Midbrain (tissue), 1 donor: ENCODE measurements at places on chromosomes 5 and 9.

- no peak for DNase-seq
Observed at GRCh38 chr5:1593903-1594356, 70.2 kb upstream of the LPCAT1 start.

DNA sequence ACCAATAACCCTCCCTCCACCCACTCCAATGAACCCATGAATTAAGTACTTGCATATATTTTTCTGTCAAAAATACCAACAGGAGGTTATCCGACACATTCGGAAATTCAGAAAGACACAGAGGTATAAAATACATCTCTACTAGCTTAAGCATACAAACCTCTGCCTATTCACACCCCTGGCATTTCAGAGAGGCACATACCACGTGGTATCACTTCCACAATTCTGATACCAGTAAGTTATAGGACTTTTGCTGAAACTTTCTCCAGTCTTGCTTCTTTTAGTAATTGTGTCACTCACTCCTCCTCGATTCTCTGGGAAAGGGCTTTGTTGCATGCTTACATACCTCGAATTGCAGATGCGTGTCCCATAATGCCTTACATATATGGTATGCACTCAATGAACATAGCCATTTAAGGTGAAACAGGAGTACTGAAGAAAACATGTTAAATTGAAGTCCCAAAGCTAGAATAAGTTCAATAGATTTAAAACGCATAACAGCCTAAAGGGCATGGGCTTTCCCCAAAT is 58.1 kb downstream of the TLE1 start:
- no peak for DNase-seq

DNA sequence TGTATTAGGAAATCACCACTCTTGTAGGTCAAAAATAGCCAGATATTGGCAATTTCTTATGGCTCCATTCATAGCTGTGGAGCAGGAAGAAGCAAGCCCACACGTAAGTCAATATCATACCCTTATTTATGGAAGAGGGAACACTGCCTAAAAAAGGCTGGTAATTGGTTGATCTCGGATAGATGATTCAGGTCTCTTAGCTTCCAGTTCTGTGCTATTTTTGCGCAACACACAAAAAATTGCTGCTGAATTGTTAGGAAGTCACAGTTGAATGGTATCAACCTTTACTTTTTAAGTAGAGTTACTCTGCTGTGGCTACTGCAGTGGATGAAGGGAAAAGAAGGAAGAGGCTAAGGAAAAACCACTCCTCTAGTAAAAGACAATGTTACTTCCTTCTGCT is 168.8 kb downstream of the ARHGAP26 start:
- no peak for DNase-seq

DNA sequence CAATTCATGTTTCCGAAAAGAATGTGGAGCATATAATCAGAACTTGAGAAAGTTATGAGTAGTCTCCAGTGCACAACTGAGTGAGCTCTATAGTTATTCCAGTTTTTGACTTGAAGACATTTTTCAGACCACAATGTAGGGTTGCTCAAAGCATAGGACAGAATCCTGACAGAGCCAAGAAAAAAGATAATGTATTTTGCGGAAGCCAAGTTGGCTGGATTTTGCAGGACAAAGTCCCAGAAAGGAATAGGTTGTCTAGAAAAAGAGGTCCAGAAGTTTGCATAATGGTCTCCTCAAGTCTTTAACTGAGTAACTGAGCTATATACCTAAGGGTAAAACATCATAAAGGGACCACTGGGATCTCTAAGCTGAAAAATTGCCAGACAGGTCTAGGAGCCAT is 1028.0 kb downstream of the TAF11L14 start:
- no peak for DNase-seq

DNA sequence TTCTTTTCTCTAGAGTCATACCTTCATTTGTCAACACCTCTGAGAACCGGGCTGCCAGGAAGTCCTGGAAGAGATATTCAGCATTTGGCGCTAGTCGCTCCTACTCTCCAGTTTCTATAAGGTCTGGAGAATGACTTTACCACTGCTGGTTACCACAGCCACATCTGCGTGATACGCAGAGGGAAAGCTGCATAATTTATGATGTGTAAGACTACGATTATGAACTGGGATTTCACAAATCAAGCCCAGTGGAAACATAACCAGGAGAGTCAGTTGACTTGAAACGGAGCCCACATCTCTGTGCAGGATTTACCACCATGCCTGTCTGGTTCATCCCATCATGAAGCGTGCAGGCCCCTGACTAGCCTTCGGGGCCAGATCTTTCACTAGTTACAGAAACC is 72.6 kb downstream of the FGF1 start:
- DNase-seq, result no peak

DNA sequence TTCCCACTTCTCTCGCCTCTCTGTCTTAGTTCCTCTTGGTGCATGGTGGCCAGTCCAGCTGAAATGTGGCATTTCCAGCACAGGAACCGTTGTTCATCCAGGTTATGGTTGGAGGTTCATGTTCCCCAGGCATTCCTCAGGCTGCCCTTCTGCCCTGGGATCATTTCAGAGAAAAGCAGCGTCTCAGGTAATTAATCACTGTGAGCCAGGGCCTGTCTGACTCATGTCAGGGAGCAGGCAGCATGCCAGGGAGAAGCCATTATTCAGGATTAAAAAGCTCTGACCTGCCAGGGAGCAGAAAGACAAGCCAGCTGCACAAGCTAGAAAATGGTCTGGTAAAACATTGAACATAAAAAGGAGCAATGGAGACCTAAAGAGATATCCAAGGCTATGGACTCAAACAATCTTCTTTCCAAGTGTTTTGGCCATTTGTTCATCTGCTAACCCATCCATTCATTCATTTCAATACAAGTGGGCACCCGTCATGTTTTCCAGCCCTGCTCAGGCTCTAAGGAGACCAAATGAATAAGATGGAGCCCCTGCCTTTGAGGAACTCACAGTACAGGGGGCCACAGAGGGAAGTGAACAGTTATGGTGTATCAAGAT is 241.4 kb downstream of the DRD1 start:
- no peak for DNase-seq
